ENCODE measurements at places on chromosomes 6 and 20.

DNA sequence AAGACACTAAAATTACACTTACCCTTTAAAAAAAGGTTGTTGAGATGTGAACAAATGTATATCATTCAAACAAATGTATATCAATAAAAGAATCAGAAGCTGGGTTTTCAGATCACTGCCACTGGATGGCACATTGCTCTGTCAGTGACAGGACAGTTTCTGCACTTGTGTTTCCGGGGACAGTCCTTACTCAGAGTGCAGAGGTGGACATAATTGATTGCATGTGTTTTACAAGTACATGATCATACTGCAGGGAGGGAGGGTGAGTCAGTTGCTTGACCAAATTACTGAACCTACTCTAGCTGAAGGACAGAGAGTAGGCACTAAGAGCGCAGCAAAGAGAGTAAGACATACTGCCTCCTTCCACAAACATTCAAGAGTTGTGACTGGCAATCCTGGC is 302.3 kb downstream of the TENT5A start:
- no peak for DNase-seq

DNA sequence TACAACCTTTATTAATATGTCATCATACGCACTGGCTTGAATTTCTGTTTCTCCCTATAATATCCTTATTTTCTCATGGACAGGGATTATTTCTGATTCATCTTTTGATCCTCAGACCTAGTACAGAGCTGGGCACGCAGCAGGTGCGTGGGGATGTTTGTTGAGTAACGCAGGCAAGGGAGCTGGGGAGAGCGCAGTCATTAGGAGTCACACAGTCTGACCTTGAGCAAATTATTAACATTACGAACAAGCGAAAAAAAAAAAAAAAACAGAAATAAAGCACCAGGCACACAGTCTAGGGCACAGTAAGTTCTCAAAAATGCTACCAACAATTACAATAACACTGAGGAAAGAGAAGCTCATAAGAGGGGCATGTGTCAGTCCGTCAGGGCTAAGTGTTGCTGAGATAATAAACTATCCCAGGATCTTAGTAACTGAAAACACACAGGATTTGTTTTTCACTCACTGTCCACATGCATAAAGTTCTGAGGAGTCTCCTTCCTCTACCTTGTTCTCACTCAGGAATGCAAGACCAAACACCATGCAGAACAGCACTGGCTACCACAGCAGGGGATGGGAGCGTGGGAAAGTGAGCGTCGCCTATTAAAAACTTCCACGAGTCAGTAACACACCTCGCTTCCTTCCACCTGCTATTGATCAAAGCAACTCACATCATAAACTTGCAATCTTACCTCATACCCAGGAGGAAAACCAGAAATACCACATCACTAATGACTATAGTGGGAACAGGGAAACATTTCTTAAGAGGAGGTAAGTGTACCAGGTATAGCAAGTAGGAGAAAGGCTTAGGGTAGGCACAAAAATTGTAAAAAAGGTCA is 56.9 kb downstream of the PDE10A start:
- DNase-seq = no peak

DNA sequence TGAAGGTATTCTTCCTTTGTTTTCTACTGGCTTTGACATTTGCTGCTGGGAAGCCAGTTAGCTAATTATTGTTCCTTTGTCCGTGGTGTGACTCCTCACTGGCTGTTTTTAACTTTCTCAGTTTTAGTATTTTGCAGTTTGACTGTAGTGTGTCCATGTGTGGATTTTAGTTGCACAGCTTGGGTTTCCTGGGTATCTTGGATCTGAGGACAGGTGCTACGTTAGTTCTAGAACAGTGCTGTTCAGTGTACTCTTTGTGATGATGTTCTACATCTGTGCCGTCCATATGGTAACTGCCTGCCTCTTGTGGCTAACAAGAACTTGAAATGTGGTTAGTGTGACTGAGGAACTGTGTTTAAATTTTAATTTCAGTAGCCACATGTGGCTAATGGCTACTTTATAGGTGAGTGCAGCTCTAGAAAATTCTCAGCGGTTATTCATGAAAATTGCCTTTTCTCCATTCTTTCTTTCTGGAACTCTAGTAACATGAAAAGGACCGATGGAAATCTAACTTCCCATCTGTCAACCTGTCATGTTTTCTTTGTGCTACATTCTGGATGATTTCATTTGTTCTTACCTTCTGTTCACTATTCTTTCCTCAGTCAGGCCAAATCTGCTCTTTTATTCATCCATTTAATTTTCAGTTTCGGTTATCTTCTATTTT is 7.4 kb downstream of the SNX9 start:
- no peak for DNase-seq

DNA sequence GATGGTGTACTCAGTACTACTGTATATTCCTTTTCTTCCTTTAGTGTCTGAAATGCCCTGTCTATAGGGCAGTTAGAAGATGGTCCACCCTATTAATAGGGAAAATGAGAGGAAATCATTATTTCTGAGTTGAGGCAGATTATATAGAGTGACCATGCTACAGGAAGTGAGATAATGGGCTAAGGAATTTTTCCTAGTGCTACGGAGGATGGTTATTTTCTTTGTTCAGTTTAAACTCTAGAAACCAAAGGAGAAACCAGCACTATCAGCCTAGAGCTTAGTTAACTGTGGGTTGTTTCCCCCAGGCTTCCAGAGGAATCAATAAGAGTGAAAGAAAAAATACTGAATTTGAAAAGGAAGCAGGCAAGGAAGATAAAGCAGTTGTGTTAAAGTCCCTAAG is 474 bp downstream of the TSBP1 start:
- no peak for DNase-seq

GRCh38 chr6:28141500-28142329 is at the start of gene ZKSCAN8:
Gene ZKSCAN8 (plus strand): TSS chr6:28141883. CDS start chr6:28148408, 6,525 bp downstream.
- DNase-seq = peak; percentile 83

DNA sequence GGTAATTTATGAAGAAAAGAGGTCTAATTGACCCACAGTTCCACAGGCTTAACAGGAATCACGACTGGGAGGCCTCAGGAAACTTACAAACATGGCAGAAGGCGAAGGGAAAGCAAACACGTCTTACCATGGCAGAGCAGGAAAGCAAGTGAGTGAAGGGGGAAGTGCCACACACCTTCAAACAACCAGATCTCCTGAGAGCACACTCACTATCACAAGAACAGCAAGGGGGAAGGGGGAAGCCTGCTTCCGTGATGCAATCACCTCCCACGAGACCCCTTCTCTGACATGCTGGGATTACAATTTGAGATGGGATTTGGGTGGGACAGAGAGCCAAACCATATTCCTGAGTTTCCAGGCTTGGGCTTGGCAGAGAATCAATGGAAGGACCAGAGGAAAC is 124.1 kb upstream of the RAB32 start:
- no peak for DNase-seq

Data from RWPE1 (cell line).